ENCODE measurements at places on chromosomes 13 and 19.

DNA sequence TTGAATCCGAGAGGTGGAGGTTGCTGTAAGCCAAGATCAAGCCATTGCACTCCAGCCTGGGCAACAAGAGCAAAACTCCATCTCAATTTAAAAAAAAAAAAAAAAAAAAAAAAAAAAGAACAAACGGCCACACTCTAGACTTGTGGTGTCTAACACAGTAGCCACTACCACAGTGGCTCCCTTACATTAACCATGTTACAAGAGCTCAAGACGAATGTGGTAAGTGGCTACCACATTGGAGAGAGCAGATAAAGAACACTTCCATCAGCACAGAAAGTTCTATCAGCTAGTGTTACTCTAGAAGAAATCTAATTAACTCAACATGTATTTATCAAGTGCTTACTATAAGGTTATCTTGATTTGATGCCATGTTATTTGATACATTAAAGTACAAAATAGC lies 11.5 kb downstream of the XPO4 start:
- DNase-seq = no peak

DNA sequence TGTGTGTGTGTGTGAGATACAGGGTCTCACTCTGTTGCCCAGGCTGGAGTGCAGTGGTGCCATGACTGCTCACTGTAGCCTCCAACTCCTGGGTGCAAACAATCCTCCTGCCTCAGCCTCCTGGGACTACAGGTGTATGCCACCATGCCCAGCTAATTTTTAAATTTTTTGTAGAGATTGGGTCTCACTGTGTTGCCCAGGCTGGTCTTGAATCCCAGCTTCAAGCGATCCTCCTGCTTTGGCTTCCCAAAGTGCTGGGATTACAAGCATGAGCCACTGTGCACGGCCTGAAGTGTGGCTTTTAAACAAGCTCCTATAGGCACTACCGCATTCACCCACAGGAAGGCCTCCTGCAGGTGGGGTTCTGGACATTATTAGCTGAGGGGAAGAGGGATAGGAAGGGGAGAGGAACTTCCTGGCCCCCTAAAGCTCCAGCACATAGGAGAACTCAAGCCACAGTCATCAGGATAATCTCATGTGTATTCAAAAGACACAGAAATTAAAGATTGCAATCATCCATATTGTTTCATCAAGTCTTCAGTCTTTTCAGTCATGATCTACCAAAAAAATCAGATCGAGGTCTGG lies 24.8 kb upstream of the SLC46A3 start:
- DNase-seq = no peak

- DNase-seq = no peak
Observed at GRCh38 chr13:33548069-33548468, 262.5 kb upstream of the STARD13 start.

GRCh38 chr13:20487927-20488326 lies 37.7 kb downstream of the CRYL1 start:
- no peak for DNase-seq

DNA sequence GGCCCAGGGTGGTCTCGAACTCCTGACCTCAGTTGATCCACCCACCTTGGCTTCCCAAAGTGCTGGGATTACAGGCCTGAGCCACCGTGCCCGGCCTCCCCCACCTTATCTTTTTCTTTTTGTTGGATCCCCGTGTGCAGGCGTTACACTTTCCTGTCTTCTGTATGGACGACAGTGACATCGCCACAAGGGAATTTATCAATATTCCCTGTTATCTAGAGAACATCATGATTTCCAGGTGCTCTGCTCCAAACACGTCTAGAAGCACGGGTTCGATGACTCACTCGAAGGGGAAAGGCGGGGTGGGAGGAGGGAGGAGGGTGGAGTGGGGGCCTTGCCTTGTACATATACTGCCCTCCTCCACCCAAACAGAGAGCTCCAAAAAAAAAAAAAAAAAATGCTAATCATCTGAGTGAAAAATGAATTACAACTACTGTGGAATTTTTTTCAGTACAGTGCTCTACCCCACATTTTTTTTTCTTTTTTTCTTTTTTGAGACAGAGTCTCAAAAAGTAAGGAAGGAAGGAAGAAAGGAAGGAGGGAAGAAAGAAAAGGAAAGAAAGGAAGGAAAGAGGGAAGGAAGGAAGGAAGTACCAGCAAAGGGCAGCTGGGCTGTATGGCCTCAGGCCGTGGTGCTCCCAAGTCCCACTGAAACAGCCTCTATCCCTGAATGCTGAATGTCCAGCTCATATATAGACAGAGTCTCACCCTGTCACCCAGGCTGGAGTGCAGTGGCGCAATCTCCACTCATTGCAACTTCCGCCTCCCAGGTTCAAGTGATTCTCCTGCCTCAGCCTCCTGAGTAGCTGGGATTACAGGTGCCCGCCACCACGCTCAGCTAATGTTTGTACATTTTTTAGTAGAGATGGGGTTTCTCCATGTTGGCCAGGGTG lies 36.8 kb downstream of the INSR start:
- DNase-seq = no peak

DNA sequence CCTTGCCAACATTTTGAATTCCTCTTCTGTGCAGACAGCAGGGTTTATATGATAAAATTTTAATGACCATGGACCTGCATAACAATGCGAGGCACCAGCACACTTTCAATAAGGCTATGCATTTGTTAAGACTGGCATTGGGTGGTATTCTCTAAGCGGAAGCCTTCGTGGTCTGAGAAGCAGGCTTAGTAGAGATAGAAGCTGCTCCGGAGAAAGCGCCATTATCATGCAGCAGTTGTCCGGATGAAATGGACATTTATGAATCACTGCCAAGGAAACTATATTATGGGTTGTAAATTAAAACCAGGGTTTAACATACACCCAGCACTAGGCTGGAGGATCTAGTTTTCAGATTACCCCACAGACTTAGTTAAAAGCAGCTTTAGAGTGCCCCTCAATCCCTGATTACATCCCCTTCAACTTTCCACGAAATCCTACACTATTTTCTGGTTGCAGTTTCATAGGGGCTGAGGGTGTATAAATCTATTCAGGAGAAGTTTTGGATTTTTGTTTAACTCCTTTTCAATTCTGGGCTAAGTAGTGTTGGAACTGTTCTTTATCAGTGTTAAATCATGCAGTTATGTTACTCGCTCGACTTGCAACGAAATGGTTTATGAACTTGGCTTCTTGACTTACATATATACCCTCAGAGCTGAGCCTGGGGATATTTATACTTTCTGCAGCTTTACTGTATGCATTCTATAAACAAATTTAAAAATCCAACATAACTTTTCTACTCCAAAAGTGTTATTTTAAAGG lies 193.3 kb downstream of the PCDH9 start:
- no peak for DNase-seq

DNA sequence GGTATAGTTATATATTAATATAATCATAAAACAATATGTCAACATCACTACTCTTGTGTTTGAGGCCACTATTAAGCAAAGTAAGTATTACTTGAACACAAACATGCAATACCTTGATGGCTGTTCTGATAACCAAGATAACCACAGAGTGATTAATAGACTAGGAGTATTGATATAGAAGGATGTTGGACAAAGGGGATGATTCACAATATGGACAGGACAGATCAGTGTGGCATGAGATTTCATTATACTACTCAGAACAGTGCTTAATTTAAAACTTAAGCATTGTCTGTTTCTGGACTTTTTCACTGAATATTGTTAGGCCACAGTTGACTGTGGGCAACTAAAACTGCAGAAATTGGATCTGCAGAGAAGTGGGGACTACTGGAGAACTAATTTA lies 384.2 kb downstream of the SLITRK1 start:
- DNase-seq = no peak

DNA sequence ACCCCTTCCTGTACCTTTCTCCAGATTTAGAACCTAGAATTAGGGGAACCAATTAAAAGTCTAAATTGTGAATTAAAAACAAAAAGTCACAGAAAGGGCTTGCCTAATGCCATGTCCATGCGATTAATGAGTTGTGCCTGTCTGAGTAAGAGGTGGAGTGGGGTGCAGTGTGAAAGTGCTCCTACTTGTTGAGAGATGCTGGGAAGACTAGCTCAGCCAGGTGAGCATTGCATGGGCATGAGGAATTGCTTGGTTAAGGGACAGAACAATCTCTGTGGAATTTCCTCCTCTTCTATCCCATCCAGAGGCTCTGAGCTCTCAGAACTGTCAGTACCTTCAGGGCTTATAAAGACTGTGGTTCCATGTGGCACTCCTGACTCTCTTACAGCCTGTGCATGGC lies 159.0 kb upstream of the UBL3 start:
- no peak for DNase-seq

- no peak for DNase-seq
Observed at GRCh38 chr13:41780715-41781706, 179.9 kb downstream of the VWA8 start.

DNA sequence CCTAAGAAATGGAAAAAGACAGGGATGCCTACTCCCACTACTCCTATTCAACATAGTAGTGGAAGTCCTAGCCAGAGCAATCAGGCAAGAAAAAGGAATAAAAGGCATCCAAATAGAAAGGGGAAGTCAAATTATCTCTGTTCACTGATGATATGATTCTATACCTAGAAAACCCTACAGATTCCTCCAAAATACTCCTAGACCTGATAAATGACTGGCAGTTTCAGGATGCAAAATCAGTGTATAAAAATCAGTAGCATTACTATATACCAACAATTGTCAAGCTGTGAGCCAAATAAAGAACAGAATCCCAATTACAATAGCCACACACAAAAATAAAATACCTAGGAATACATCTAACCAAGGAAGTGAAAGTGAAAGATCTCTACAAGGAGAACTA lies 1.3 kb upstream of the GPR42 start:
- DNase-seq = no peak

DNA sequence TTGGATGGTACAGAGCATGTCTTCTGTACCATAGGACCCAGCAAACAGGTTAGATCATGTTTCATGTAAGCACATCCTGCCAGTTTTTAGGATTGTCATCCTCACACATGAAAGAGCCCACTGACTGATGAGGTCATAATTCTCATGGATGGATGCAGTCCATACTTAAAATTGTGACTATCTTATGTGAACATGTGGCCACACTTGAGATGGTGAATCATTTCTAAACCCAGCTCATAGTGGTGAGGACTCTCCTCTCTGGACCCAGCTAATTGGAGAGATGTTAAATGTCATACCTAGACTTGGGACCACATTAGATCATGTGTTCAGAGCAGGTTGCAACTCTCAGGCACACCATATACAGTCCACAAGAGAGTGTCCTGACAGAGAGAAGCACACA lies 24.8 kb upstream of the ZNF254 start:
- DNase-seq = no peak

DNA sequence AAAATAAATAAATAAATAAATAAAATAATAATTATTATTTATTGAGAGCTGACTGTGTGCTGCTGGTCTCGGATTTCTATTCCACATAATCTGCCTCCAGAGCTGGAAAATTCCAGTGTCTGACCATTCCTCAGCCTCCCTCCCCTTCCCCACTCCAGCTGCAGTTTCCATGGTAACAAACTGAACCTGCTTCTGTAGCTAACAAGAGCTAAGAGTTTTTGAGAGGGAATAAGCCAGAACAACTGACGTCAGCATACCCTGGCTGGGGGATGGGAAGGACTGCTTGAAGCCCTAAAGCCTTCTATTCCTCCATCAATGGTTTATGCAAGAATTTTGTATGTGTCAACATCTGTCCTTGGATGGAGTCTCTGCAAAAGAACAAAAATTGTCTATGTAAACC lies 26.0 kb upstream of the PEG3 start:
- no peak for DNase-seq

DNA sequence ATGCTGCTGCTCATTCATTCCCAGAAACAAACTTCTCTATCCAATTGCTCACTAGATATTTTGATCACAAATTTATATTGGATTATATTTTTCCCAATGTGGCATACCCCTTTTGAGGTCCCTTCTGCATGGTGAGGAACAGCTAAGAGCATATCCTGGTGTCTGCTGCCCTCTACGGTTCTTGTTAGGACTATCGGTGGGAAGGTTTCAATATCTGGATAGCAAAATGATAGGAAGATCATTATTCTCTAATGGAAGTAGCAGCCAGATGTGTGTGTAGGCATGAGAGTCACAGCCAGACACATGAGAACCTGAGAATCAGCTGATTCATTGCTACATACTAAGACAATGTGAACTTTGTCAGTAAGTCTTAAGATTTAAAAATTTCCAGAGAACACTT lies 1422.4 kb upstream of the MIR17HG start:
- DNase-seq = no peak

GRCh38 chr13:110125613-110126272 lies 181.2 kb downstream of the COL4A1 start:
- DNase-seq = no peak

- no peak for DNase-seq
Observed at GRCh38 chr13:20054586-20054985, 96.1 kb downstream of the ZMYM2 start.

DNA sequence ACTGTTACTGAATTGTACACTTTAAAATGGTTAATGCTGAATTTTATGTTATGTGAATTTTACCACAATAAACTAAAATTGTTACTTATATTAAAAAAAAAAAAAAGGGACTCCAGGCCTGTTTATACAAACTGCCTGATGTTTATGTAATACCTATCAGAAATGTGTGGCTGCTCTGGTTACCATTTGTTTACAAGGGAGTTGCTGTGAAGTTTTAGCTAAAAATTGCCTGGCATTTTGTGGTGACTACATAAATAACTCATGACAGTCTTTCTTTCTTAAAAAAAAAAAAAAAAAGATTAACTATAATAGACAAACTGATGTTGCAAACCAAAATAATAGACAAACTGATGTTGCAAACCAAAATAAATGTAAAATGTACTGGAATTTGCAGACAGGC lies 71.8 kb downstream of the CDADC1 start:
- DNase-seq = no peak

DNA sequence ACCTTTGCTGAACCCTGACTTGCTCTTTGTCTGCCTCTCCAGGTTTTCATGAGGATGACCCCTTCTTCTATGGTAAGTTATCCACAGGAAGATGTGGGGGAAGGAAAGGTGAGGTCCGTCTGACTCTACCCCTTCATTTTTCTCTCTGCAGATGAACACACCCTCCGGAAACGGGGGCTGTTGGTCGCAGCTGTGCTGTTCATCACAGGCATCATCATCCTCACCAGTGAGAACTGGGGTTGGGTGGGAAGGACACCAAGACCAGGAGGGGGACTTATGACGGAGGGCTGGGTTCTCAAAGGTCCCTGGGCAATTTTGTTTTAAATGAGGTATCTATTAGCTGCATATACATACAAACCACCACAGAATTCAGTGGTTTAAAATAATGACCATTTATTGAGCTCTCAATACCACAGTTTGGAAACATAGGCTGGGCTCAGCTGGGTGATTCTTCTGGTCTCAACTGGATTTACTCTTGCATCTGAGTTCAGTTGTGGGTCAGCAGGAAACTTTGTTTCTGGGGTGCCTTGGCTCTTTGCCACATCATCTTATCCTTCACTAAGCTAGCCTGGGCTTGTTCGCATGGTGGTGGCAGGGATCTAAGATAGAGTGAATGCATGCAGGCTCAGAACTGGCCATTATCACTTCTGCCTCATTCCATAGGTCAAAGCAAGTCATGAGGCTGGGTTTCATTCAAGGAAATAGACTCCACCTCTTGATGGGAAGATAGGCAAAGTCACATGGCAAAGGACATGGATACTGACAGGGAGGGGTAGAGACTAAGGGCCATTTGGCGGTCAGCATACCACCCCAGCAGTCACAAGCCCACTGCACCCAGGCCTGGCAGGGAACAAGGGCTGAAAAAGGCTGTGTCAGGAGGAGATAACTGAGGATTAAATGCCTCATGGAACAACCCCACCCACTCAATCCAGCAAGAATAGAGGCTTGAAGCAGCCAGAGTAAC lies 11.8 kb downstream of the FXYD5 start:
- no peak for DNase-seq

GRCh38 chr13:110620596-110620995 lies 5.3 kb downstream of the NAXD start:
- no peak for DNase-seq

- no peak for DNase-seq
Observed at GRCh38 chr19:35080613-35081170, 34.9 kb upstream of the FXYD3 start.
